ENCODE measurements at places on chromosomes 1 and 21.

GRCh38 chr1:110106013-110106941 lies 6.0 kb upstream of the UBL4B start:
- DNase-seq, result no peak

- DNase-seq, result no peak
Measured at GRCh38 chr21:33075128-33075527, 5.2 kb downstream of the OLIG1 start.

DNA sequence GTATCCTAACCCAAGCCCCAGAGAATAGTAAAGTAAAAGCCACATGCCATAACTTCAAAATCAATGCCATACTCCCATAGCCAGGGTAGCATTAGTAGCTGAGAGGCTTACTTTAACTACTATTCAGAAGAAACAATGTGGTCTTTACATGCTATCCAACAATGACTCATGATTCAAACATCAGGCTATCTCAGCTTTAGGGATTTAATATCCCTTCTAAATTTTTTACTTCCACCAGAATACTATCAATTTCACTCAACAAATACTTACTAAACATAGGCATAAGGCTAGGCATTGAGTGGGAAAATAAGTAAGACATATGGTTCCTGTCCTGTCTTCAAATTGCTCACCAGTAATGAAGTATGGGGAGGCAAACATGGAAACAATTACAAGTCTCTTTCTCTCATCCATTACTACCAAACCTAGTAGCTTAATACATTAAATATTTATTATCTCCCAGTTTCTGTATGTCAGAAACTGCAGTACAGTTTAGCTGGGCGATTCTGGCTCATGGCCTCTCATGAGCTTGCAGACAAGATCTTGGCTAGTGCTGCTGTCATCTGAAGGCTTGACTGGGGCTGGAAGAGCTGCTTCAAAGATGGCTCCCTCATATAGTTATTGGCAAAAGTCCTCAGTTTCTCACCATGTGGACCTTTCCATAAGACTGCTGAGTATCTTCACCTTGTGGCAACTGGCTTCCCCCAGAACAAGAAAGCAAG lies 30.7 kb downstream of the EVI5 start:
- no peak for DNase-seq

GRCh38 chr1:175225805-175226129 lies 33.2 kb upstream of the KIAA0040 start:
- DNase-seq, result no peak

- DNase-seq, result no peak
Measured at GRCh38 chr1:198642983-198643382, 4.1 kb downstream of the PTPRC start.

- no peak for DNase-seq
Measured at GRCh38 chr1:85062425-85063026, 14.2 kb upstream of the MCOLN3 start.

- DNase-seq, result no peak
Measured at GRCh38 chr1:177181631-177182291, 11.0 kb downstream of the BRINP2 start.

Data from stimulated activated CD8-positive, alpha-beta memory T cell treated with anti-CD3 and anti-CD28 coated beads, Interleukin-4, amount 100 ng/mL, for 4 hours (primary cell).